Fibroblast of mammary gland (primary cell): ENCODE measurements at places on chromosomes 16 and 17.
A peak's percentile ranks its signal among the peaks of the same experiment; 100 is the strongest.

GRCh38 chr16:72989579-72990551 is 58.1 kb downstream of the ZFHX3 start:
- DNase-seq: peak; percentile 96

DNA sequence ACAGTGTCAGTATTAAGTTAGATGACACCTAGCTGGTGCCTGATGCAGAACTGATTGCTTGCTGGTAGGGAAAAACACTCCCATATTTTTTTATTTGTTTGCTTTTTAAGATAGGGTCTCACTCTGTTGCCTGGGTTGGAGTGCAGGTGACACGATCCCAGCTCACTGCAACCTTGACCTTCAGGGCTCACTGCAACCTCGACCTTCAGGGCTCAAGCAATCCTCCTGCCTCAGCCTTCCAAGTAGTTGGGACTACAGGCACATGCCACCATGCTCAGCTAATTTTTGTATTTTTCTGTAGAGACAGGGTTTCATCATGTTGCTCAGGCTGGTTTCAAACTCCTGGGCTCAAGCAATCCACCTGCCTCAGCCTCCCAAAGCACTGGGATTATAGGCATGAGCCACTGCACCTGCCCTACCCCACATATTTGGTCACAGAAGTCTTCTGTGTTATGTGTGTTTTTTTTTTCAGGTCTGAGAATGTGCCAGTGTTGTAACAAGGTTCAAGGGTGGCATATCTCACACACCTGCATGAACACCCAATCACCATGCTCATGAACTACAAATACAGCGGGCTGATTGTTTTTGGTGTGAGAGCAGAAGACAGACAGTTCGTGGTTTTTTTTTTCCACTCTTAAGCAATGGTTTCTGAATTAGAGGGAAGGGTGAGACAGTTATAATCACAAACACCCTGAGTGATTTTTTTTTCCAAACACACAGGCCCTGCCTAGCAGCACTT is 22.8 kb downstream of the SPAG9 start:
- DNase-seq: no peak

GRCh38 chr17:65261682-65262636 is 124.8 kb downstream of the RGS9 start:
- peak; percentile 41 for DNase-seq

- DNase-seq: no peak
Observed at GRCh38 chr16:48907906-48908634, 298.1 kb upstream of the N4BP1 start.

GRCh38 chr17:37092701-37093100 is 143.9 kb downstream of the AATF start:
- DNase-seq: no peak

- peak; percentile 35 for DNase-seq
Observed at GRCh38 chr17:410543-411401, 58.2 kb upstream of the RPH3AL start.

DNA sequence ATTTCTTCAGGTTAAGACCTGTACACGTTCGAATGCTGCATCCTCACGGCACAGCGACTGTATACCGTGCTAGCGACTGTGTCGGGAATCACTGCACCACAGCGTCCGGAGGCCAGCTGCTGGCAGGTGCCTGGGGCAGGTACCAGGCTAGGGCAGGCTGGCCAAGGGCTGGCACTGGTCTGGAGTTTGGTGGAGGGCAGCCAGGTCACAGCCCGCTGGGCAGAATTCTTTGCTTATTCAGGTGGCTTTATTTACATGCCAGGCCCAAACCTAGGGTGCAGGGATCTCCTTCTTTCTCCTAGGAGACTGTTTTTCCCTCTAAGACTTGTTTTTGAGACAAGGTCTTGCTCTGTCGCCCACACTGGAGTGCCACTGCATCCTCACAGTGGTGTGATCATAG is 37.9 kb downstream of the COTL1 start:
- DNase-seq: no peak

GRCh38 chr16:87543436-87544191 is 50.8 kb upstream of the ZCCHC14 start:
- DNase-seq: peak; percentile 27

DNA sequence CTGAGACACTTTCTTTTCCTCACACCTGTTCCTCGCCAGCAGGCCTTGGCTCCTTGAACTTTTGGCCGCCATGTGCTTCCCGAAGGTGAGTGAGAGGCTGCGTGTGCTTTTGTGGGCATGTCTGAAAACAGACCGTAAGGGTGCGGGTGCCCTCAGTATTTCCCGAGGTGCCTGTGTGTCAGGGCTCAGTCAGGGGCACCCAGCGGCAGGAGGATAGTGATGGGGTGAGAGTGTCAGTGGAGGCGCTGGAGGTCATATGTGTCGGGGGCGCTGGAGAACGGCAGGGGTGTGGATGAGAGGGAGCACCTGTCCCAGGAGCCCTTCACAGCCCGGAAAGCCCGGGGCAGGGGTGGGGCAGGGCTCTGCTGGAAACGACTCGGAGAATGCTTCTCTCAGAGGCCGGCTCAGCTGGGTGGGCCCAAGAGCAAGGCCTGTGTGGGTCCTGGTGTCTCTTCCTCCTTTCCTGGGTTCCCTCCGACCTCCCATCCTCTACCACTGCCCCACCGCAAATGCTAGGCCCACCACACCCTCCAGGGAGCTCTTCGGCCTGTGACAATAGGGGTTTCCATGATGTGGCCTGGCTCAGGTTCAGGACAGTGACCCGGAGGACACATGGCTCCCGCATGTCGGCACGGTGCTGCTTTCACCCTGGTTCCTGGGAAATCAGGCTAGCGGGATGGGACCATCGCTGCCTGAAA is 451 bp downstream of the IL32 start:
- DNase-seq: no peak

- peak; percentile 58 for DNase-seq
Observed at GRCh38 chr16:66344533-66345145, 21.9 kb upstream of the CDH5 start.

DNA sequence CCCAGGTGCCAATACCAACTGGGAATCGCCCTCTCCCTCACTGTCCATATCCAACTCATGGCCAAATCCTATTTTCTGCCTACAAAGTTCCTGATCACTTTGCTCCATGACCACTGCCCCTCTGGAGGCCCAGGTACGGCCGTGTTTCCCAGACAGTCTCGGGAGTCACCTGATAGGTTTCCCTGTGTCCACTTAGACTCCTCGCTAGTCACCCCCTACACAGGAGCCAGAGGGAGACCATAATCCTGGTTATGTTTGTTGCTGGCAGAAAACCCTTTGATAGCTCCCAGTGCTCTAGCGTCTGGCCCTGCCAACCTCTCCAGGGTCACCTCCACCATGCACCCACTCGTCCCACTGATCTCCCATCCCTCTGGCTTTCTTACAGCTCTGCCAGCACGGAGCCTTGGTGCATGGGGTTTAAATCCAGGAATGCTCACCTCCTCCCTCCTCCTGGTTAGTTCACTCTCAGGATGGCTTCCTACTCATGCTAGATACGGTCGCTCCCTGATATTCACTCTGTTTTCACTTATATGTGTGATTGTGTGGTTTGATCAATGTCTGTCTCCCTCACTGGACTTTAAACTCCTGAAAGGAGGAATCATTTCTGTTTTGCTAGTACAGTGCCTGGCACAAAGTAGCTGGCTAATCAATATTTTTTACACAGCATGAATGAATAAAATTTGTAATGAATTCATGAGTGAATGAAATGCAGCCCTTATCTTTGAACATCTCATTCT is 7.5 kb upstream of the CALB2 start:
- no peak for DNase-seq

GRCh38 chr17:3335876-3336275 is 37.7 kb upstream of the OR3A1 start:
- DNase-seq: no peak

DNA sequence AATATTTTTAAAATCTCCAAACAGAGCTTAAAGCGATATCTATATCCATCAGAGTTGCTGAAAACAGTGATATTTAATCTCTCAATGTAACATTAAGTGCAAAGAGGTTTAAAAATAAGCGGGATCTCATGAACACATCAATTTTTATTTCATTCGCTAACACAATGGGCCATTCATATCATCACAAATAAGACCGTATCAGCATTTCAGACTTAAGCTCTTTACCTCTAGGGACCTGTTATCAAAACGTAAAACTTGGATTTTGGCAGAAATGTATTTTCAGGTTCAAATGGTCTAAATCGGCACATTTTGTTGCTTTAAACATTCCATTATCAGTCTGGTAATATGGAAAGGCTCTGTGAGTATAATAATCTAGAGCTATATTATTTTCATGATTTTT is 77.9 kb downstream of the TOX3 start:
- no peak for DNase-seq

- no peak for DNase-seq
Observed at GRCh38 chr16:10923650-10924214, 18.5 kb downstream of the DEXI start.

- no peak for DNase-seq
Observed at GRCh38 chr16:56589141-56590039, at the start of gene MT3. TSS of gene MT3 (plus strand) at chr16:56589528. CDS start at chr16:56589591, 63 bp downstream.
